Fibroblast of mammary gland (primary cell): ENCODE measurements at places on chromosomes 11 and 22.

- peak; percentile 10 for DNase-seq
Measured at GRCh38 chr11:33478111-33478573, 221.0 kb downstream of the HIPK3 start.

DNA sequence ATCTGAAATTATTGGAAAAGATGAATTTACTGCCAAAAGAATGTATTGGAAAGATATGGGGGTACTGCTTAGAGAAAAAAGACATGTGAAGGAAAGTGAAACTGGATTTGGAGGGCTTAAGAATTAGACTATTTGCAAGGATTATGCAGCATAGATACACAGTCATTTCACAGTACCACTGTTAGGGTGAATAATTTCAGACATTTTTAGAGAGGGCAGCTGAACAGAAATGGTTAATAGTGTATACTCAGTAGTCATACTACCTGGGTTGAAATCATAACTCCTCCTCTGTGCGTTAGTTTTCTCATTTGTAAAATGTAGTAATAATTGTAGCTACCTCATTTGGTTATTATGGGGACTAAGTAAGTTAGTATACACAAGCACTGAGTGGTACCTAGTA lies 33.0 kb downstream of the GAS2 start:
- DNase-seq: no peak

- DNase-seq: no peak
Measured at GRCh38 chr22:29071261-29072045, 1.4 kb upstream of the KREMEN1 start.

GRCh38 chr22:50270666-50271394 lies 650 bp upstream of the MAPK11 start:
- peak; percentile 59 for DNase-seq

DNA sequence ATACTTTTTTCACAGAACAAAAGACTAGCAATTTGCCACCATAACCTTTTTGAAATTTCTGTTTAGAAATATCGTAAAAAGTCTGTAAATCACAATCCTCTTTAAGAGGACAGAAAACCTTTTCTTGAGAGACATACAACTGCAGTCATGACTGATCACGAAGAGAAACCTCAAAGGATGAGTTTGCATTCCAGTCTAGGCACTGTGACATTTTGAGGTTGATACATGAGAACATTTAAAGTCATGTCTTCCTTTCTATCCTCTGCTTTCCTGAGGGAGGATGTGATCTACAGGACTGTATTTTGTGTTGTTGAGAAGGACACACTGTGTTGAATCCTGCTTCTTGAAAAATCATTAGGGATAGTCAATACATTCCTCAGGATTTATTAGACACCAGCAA lies 476.7 kb upstream of the CCDC179 start:
- DNase-seq: no peak

- no peak for DNase-seq
Measured at GRCh38 chr11:1568441-1568911, 3.6 kb downstream of the DUSP8 start.

DNA sequence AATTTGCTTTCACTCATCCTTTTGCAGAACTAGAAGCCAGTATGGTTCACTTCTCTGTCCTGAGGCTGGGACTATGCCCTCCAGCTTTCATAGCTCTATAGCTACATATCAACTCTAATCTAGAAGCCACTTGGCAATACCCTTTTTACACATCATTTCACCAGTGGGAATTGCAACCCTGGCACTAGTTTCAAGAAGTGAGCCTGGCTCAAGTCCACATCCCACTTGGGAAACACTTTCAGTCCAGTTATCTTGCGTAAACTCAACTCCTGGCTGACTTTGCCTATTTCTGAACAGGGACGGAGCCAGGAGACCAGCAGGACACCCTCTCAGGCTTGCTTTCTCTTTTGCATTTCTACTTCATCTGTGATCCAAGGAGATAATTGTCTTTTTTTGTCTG lies 19.9 kb upstream of the FAT3 start:
- no peak for DNase-seq

GRCh38 chr22:39956932-39957664 lies 3.1 kb upstream of the TMA7B start:
- DNase-seq: no peak
